ENCODE measurements at places on chromosomes 5 and 9.
A peak's percentile ranks its signal among the peaks of the same experiment; 100 is the strongest.

GRCh38 chr9:127982912-127983311, 2.1 kb upstream of the EEIG1 start:
- no peak for DNase-seq

- no peak for DNase-seq
Observed at GRCh38 chr9:94852373-94852772, 125.9 kb downstream of the AOPEP start.

GRCh38 chr5:1201327-1202025, at the start of gene SLC6A19:
Gene SLC6A19 (plus strand): TSS chr5:1201595. CDS start chr5:1201651, 56 bp downstream.
- DNase-seq: no peak

DNA sequence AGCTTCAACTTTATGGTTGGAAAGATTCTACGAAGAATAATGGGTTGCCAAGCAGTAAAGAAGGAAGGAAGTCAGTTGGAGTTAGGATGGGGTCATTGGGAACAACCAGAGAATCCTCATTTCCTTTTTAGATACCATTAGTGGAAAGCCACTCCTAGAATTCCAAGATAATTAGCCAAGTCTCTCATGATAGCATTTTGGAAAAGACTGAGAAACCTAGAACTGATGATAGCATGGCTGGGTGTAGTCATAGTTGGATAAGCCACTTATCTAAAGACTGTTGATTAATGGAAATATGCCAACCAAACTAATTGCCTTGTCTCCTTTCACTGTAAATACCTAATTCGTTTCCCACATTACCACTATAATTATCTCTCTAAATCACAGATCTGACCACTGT, 377.0 kb downstream of the GLIS3 start:
- no peak for DNase-seq

GRCh38 chr9:129412814-129413536, 207.9 kb downstream of the C9orf50 start:
- peak; percentile 61 for DNase-seq

DNA sequence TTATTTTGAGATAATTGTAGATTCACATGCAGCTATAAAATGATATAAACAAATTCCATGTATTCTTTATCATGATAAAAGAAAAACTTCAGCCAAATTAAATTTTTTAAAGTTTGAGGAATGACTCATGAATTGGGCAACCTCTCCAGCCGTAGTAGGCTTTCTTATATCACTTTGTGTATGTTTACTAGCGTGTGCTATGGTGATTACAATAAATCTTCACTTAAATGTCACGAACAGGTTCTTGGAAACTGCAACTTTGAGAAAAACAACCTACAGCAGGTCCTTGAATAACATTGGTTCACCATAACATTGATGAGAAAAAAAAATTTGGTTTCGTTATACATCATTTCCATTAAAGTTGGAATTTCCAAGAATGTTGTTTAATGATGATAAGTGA, 730.9 kb upstream of the TYRP1 start:
- no peak for DNase-seq

DNA sequence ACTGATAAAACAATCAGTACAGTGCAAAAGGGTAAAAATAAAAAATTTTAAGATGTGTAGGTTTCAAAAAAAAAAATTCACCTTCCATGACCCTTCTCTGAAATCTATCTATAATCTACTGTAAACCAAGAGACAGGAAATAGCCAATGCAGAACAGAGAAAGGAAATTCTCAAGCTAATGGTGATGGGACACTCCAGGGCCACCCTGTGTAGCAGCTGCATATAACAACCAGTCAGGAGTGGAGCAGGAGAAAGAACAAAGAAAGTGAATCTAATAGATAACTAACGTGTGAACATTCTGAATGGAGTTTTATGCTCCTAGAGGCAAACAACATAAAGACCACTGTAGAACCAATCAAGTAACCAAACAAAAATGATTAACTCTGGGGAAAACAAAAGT, 16.6 kb downstream of the SPTLC1 start:
- no peak for DNase-seq

DNA sequence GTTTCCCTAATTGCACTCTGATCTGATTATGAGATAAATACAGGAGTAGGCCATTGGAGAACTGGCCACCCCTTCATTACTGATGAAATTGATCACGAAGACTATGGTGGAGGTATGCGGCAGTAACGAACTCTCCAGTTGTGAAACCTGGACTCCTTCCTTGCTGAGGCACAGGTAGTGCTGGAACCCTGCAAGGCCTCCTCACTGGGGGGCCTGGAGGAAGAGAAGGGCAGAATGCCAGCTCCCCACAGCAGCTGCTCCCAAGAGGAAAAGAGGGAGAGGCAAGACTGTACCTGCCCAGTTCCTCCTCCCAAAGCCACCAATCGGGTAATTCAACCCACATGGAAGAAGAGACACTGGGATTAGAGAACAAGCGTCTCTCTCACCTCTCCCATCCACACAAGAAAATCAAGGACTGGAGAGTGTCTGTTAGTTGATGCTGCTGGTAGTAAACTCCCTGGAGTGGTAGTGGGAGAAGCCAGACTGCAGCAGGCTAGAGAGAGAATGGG, 19.1 kb upstream of the TRIO start:
- no peak for DNase-seq

DNA sequence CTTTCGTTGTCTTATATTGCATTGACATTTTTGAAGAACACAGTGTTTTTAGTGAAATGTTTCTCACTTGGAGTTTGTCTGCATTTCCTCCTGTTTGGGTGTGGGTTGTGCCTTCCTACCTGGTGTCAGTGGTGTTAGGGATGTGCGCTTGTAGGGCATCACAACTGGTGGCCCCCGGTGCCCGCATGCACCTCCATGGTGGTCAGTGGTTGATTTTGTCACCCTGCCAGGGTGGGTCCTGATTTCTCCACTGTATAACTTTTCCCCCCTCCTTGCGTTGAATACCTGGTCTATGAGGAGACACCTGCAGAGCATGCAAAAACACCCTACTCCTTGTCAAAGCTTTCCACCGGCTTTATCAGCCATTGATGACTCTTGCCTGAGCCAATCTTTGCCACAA, 132.9 kb downstream of the BARX1 start:
- no peak for DNase-seq

GRCh38 chr9:14326264-14326826, 12.4 kb upstream of the NFIB start:
- DNase-seq: no peak

GRCh38 chr5:177317959-177318377, 6.3 kb upstream of the MXD3 start:
- peak; percentile 31 for DNase-seq

Data from fibroblast of skin of left quadriceps (primary cell).